ENCODE measurements at places on chromosomes 3 and 15. TPM values are rescaled to one million over a fixed set of nuclear protein-coding genes. Genes with fewer than 3 reads are reported as not detected.
A peak's percentile ranks its signal among the peaks of the same experiment; 100 is the strongest.

DNA sequence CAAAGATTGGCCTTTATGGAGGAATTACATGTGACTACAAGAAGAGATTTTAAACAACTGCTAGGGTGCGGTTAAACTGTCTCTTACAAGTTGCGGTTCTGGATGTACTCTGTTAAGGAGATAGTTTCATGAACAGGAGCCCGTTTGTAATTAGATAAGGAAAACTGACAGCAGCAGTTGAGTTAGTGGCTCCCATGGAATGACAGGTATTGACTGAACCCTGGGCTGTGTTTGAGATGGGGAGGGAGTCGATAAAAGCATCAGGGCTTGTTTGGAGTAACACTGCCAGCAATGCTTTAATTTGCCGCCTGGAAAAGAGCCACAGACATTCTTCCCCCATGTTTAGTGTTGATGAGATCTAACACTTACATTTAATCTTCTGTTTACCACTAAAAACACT lies 139.9 kb downstream of the ROBO2 start:
- ATAC-seq, result no peak

DNA sequence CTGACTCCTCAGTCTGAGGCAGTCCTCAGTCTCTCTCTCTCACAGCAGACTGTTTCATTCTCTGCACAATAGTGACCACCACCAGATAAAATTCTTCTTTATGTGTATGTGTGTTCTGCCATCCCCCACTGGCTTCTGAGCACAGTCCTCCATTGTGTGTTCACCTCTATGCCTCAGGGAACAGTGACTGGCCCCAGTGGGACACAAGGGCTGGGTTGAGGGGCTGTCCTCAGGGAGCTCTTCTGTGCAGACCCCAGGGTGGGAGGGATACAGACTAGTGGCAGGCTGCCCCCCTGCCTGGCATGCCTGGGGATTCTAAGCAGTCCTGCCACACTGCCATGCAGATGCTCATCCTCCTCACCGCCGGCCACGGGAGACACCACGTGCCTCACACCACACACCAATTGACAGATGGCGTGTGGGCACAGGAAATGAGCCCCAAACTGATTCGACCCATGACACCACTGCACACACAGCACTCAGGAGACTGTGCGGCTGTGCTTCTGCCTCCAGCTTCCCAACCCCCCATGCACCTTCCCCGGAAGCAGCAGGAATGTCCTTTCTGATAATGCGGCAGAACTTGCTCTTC lies 237.6 kb upstream of the CHRNA7 start:
- no peak for ATAC-seq

GRCh38 chr3:193731656-193732055 lies 138.6 kb downstream of the OPA1 start:
- ATAC-seq, result no peak

SNX4 gene
- total RNA-seq, result 27.4 TPM

DNA sequence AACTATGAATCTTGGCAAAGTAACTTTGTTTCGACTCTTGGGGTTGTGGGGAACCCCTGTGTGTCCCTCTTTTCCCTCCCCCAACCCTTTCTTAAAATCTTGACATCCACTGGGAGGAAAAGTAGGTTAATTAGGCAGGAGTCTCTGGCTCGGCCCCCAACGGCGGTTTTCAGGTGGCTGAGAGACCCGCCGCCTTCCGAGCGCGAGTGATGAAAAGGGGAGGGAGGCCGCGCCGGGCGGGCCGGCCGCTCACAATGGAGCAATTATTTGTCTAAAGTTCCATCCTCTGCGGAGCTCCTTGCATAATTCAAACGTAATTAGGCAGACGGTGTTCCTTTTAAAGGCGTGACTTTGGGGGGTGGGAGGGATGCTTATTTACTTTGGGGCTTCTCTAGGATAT lies 51.7 kb downstream of the ZIC4 start:
- ATAC-seq, result no peak

DNA sequence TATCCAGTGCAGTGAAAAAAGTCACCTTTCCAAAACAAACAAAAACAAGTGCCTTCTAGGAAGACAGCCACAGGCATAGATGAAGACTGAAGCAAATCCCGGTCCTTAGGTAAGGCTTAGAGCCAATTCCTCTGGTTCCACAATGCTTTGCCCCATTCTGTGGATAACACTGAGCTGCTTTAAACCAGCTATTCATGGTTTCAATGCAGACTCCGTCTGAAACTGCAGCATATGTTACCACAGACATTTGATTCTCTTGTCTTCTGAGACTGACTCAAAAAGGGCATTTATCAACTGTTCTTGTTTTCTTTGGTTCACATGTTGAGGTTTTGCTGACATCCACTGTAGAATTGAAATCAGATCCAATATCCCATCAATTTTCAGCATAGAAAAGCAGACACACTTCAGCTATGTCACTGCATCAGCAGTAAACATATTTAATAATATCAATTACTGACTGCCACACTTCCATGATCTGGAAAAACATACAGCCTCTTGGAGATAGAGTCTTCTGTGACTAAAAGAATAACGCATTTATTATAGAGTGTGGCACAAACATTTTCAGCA lies 659.3 kb downstream of the ROBO2 start:
- ATAC-seq, result peak; percentile 82

DNA sequence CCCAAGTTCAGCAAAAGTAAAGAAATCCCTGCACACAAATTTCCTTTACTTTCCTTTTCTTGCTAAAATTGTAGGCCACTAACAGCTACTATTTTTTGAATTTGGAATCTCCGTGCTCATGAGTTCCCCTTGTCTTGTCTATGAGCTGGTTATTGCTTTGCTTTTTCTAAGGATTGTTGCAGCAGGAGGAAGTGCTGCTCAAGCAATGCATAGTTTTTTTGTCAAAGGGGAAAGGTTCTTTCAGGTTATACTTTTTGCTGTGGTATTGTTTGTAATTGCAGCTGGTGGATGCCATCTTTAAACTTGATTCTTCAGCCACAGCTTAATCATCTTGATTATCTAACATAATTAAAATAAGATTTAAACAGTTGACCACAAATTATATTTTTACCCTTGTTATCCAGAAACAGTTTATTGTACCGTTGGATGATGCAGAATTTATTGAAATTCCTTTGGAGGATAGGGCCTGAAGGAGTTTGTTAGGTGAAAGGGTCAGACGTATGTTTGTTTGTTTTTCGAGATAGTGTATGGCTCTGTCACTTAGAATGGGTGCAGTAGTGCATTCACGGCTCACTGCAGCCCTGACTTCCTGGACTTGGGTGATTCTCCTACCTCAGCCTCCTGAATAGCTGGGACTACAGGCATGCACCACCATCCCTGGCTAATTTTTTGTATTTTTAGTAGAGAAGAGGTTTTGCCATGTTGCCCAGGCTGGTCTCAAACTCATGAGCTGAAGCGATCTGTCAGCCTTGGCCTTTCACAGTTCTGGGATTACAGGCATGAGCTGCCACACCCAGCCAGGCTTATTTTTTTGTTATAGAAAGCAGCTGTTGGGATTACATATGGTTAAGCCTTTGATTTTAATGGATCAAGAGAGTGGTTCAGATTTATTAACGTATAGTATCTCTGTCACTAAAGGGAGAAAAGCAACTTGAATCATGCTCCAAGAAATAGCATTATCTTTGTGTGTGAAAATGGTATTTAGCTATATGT lies 11.7 kb downstream of the MGA start:
- no peak for ATAC-seq

DNA sequence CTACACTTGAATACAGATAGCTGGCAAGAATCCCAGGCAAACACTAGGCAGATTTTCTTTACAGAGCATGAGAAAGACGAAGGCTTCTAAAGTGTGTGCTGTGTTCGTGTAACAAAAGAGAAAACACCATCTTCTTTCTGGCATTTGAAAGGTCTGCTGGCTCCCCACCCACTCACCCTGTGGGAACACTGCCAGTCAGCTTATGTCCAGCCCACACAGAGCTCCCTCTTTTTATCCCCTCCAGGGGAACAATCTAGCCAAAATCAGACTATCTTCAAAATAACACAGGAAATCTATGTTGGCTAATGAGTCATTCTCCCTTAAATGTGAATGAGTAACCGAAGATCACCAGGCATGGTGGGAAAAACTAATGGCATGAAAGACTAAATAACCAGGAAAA lies 45.6 kb upstream of the PAQR5 start:
- ATAC-seq, result no peak

DNA sequence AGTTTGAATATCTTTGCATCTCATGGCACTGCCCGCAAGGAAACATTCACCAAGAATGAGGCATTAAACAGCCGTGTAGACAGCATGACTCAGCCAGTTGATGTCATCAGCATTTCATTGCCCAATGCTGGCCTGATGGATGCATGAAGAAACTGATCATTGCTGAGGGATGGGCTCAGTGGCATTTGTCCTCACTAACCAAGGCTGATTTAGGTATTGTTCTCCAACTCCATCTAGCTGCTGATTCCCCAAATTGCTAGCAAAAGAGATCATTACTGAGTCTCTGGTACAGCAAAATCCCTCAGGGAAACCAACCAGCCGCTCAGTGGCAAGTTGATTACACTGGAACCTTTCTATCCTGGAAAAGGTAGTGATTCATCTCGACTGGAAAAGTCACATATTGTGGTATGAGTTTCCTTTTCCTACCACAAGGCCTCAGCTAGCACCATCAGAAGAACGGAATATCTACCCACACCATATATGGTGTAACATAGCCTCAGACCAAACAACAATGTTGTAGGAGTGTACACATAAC lies 186.5 kb upstream of the GAP43 start:
- peak; percentile 99 for ATAC-seq

GRCh38 chr15:86333819-86334218 lies 254.1 kb downstream of the AGBL1 start:
- ATAC-seq, result no peak

ITPKA gene
- total RNA-seq, result 0.45 TPM
